Right ventricle myocardium superior (tissue), 1 donor: ENCODE measurements at places on chromosomes 12 and 14.

DNA sequence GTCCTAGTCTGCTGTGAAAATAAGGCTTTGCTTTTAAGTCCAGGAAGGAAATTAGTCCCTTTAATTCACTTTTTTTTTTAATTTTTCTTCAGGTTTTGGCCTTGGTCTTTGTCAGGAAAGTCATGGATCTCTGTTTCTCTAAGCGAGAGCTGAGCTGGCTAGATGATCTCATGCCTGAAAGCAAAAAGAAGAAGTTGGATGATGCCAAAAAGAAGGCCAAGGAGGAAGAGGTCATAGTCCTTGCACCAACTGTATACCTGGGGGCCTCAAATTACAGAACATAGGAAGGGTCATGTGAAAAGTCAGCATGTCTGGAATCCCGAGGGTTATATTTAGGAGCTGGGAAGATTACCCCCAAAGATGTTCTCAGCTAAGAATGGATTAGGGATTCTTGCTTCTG, 72.3 kb downstream of the SLC4A8 start:
- no peak for DNase-seq

- DNase-seq = no peak
Observed at GRCh38 chr12:16299403-16299802, 21.9 kb upstream of the SLC15A5 start.

GRCh38 chr14:93745603-93746273, 42.5 kb downstream of the PRIMA1 start:
- no peak for DNase-seq

GRCh38 chr14:81066672-81067071, 111.3 kb downstream of the TSHR start:
- no peak for DNase-seq

DNA sequence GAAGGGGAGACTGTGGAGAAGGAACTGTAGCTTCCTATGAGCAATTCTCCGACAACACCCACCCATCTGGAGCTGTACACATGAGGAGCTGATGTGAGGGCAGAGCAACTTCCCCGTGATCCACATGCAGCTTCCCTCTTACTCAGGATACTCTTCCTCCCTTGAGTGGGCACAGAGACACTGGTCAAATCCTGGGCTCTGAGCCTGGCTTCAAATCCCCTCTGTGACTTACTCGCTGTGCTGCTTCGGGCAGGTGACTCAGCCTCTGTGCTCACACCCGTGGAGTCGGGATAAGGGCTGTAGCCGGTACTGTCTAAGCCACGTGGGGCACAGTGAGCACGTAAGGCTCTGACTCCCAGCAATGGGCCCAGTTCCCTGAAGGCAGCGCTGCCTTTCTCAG, 31.1 kb downstream of the ZFYVE21 start:
- DNase-seq = no peak

GRCh38 chr12:50224026-50224692, 57.0 kb upstream of the CERS5 start:
- no peak for DNase-seq

GRCh38 chr12:30573145-30573544, 122.5 kb downstream of the IPO8 start:
- DNase-seq = no peak

- no peak for DNase-seq
Observed at GRCh38 chr12:17357396-17357795, 732.6 kb downstream of the RERGL start.

GRCh38 chr12:1080520-1081223, 89.6 kb downstream of the ERC1 start:
- DNase-seq = no peak

DNA sequence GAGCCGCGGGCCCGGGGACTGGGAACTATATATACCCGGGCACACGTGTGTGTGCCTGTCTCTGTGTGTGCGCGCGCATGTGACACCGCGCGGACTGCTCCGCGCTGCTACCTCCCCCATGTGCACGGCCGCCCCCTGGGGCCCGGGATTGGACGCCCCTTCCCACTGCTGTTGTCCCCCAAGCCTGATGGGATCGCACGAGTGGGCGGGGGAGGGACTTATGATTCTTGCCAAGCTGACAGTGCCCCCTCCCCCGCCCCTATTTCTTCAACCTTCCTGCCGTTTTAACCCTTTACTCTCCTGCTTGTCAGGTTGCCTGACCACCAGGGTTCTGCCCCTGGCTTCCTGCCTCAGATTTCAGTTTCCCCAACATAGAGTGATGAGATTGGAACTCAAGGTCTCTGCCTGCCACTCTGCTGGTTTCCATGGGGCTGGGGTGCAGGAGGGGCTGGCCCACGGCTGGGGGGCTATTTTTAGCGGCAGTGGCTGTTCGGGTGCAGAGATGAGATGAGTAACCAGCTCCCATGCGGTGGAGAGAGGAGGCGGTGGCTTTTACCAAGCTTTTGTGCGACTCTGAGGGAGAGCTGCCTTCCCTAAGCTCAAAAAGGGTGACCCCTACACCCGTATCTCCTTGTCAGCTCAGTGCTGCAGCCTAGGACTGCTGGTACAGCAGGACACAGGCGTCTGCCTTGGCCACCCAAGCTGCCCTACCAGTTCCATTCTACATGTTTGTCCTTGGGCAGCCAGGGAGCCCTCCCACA, at the start of gene DDN:
TSS of gene DDN (minus strand) at position 5 of the 761 bp plus-strand sequence. CDS start 88 bp downstream, outside the sequence.
- peak; percentile 56 for DNase-seq

- DNase-seq = no peak
Observed at GRCh38 chr14:79293482-79294177, 917.7 kb downstream of the DIO2 start.

DNA sequence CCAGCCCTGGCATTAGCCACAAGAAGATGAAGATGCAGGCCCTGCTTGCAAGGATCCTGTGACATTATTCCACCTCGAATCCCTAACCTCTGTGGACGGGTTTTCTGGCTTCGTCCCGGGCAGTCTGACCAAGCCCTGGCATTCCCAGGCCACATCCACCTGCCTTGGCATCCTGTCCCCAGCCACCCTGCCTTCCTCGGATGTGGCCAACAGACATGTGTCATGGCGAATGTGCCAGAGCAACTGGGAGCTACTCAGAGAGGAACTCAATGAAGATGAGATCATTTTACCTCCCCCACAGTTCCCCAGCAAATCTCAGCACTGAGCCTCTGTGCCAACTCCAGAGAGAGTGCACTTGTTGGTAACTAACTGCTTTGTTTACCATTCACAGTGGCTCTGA, 33.5 kb upstream of the KCNA5 start:
- DNase-seq = no peak

DNA sequence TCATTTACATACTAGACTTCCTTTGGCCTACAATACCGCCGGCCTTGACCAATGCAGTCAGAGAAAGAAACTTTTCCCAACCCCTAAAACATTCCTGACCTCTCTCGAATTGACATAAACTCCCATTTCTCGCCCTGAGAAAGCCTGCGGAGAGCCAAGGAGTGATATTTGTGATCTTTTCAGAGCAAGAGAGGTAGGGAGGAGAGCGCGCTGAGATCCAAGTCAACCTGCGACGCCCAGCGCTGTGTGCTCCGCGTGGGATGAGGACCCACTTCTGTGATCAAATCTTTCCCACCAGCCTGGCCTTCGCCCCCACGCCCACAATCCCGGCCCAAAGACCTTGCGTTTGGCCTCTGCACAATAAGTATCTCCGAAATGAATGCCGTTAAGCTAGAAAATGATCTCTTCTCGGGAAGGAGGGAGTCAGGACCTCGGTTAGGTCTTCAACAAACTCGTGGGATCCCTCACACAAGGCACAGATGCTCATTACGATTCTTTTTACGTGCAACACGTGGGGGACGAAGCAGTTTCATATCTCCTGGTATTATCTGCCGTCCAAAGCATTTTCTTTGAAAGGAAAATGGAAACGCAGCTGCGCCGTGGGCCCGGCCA, 6.3 kb upstream of the NPAS3 start:
- no peak for DNase-seq

GRCh38 chr12:76898442-76898841, 19.6 kb upstream of the CSRP2 start:
- DNase-seq = no peak

GRCh38 chr14:52802597-52802996, 11.2 kb upstream of the GNPNAT1 start:
- no peak for DNase-seq

- no peak for DNase-seq
Observed at GRCh38 chr12:19886065-19886464, 446.8 kb downstream of the AEBP2 start.

DNA sequence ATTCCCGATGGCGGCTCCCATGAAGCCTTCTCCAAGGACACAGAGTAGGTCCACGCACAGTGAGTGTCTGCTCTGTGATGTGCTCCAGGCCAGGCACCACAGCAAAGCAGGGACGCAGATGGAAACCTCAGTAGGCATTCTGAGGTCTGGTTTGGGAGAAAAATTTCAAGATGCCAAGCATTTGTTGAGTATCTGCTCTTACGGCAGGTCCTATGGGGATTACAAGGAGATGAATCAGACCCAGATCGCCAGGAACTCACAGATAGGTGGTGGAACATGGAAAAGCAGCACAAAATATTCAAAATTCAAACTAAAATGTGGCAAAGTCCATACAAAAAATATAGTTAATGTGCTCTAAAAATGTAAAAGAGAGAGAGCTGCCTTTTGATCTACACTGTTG, 684.9 kb upstream of the TMEM132C start:
- no peak for DNase-seq

GRCh38 chr12:55931780-55932550, 1.0 kb downstream of the DGKA start:
- peak; percentile 79 for DNase-seq

DNA sequence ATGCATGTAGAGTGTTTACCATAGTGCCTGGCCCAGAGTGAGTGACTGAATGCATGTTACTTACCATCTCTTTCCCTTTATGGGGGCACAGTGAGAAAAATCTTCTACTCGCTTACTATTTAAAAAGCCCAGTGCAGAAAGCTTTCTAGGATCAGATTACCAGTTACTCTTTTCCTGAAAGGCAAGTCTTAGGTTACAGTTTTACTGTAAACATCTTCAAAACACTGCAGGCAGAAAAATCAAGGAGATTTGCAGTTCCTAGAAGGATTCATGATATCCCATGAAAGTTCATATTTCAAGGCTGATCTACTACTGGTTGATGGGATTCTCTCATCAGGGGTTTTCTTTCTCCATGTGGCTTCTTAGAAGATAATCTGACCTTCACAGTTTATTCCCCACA, 29.3 kb upstream of the DAAM1 start:
- no peak for DNase-seq

DNA sequence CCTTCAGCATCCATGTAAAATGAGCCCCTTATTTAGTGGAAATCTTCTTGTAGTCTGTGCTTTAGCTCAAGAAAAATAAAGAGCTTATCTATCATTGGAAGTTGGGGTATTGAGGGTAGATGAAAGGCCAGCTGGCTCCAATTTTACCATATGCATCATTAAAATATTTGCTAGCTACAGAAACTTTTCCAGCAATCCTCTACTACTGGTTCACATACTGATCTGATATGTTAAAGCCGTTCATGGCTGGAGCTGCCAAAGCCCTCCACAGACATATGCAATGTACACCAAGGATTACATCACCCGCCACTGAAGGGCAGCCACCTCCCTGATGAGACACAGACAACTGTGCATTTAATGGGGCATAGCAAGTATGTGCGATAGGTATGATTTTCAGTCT, 1205.3 kb downstream of the GALC start:
- no peak for DNase-seq

DNA sequence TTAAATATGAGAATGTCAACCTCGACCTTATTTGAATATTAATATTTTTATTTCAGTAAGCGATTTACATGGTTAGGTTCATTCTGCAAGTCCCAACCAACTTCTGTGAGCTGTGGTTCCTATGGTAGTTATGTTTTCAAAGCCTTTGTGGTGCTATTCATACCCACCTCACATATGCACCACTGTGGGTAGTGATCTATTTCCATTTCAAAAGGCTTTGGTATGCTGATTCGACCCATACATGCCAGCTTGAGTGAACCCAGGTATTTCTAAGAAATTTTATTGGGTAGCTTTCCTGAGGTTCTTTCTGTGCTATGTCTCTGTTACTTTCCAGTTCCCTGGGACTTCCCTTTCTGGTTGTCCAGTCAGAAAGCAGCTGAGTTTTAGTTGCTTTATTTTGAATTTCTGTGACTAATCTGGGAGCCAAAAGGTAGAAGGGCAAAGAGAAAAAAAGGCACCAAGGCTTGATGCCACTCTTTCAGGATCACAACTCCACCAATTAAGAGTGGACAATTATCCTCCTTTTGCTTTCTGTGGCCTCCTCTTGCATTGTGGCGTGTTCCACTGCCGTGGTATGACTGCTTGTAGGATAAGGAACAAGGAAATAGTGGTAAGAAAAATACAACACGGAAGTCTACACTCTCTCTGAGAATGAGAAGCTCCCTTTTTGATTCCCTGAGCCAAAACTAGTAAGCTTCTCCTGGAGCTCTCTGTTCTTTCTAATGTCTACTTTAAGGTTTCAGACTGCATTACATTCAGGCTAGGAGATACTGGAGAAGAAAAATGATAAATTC, 729.1 kb downstream of the NOVA1 start:
- DNase-seq = no peak

GRCh38 chr12:12821975-12822374, 8.8 kb downstream of the DDX47 start:
- DNase-seq = no peak

DNA sequence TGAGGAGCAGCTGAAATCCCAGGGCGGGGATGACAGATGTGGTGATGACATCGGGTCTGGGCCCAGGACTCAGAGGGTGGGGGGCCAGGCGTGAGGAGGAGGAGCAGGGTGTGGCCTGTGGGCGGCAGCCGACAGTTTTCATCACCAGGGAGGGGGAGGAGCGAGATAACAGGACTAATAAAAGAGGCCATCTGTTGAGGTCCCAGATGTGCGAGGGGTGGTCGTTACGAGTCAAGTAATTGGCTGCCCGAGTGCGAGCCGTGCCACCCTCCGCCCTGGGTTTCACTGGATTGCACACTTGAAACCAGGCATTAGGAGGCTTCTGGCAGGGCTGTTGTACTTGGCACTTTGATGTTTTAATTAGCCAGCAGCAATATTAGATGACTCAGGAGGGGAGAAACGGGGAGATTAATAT, 67.2 kb downstream of the NOS1 start:
- no peak for DNase-seq

DNA sequence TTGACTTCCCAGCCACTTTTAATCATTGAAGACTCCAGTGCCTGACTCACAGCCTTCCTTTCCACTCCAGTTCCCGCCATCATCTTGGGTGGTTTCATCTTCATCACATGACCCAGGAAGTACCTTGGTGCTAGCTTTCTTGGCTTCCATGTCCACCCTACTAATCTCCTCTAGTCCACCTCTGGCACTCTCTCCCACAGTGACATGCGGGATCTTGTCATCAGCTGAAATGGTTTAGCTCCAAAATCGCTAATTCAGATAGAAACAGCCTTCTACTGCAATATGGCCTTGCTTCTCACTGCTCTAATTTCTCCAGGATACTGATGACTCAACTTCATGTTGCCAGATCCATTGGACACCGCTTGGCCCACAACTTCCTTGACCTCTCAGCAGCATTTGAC, 24.5 kb downstream of the WDR20 start:
- no peak for DNase-seq

DNA sequence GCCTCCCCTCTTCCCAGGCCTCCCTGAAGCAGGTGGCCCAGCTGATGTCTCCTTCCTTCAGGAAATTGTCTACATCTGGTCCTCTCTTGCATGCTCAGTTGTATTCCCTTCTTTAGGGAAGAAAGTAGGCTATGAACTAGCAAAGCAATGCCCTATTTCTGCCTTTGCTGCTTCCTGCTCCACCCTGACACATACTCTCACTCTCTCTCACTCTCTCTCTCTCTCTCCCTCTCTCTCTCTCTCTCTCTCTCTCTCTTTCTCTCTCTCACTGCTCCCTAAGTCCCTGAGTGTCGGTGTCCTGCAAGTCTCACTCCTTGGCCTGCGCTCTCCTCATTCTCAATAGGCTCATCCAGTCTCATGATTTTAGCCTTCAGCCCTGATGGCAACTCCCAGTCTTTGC, 19.4 kb upstream of the PARP11 start:
- no peak for DNase-seq

GRCh38 chr12:93306636-93307035, 71.1 kb upstream of the NUDT4 start:
- DNase-seq = no peak
